ENCODE measurements at places on chromosomes 5 and 9.

DNA sequence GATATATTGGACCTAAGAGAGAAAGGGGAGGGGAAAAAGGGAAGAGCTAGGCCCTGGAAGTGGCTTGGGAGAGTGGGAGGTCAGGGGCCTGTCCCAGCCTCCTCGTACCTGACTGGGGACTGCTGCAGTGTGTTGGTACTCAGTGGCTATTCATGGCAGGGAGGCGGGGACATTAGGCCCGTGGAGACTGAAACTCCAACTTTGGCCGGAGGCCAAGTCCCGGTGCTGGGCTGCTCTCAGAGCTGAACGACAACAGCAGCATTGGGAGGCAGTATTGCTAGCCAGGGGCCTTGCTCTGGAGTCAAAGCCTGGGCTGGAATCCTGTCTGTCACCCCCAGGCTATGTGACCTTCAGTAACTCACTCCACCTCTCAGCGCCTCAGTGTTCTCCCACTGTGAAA is 37.8 kb downstream of the NEURL1B start:
- DNase-seq, result peak; percentile 89

- no peak for DNase-seq
These were observed 4.2 kb upstream of the ZNF366 start for GRCh38 chr5:72511366-72511765.

DNA sequence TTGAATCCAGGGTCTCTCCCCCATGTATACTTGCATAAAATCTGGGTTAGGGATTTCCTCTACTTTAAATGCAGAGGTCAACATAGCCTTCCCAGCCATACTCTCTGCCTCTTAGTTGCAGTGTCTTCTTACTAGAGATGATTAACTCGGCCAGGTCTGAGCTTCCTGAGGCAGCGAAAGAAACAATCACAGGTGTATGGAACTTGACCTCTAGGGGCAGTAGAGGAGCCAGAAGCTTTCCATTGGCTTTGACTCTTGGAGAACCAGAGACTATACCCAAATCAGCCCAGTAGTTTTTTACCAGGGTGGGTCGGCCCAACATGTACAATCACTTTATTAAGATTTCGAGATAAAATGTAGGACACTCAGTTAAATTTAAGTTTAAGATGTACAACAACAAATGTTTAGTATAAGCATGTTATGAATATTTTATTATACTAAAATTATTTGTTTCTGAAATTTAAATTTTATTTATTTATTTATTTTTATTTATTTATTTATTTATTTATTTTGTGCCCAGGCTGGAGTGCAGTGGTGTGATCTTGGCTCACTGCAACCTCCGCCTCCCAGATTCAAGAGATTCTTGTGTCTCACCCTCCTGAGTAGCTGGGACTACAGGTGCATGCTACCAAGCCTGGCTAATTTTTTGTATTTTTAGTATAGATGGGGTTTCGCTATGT is 48.0 kb upstream of the DMRT3 start:
- no peak for DNase-seq

GRCh38 chr9:105098370-105098769 is 146.1 kb upstream of the SLC44A1 start:
- no peak for DNase-seq

- DNase-seq, result no peak
These were observed 421.9 kb upstream of the DMAC1 start for GRCh38 chr9:8221462-8221861.

- no peak for DNase-seq
These were observed 129.3 kb upstream of the EPB41L4A start for GRCh38 chr5:112548246-112548881.

DNA sequence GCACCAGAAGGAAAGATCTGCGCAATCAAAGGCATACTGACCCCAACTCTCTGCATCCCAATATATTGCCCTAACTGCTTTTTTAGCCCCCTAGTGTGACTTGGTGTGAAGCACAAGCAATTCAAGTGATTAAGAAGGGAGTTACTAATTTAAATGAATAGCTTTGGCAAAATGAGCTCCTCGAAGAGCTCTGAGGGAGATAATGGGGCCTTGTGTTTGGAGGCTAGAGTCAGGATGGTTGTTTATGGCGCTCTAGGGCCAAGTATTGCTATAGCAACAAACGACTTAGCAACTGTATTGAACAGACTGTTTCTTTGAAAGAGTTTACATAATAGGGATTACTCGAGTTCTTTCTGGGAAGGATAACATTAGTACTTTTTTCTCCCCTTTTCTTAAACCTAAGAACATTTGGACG is 11.5 kb upstream of the C5orf58 start:
- DNase-seq, result no peak

DNA sequence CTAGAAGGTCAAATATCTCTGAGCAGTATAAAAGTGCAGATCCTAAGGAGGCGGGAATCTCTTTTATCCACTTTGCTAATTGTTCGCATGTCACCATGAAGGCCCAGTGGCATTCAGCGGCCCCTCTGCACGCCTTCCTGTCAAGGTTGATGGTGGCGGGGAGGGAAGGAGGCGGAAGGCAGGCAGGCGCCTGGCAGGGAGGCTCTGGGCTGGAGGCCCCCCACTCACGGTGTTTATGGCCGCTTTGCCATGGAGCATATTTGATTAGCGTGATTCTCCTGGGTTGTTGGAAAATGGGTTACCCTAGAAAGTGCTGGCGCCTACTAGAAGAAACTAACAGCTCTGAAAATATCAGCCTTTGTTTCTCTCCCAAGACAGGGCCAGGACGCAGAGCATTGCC is 209.6 kb downstream of the FSTL4 start:
- no peak for DNase-seq

GRCh38 chr9:124858330-124859046 is 3.3 kb downstream of the RPL35 start:
- DNase-seq, result no peak
